GM03348 (cell line): ENCODE measurements at places on chromosomes 7 and 10.

- peak; percentile 83 for DNase-seq
Measured at GRCh38 chr10:454860-455259, 234.6 kb downstream of the DIP2C start.

GRCh38 chr7:148256433-148256832 is 334.1 kb upstream of the C7orf33 start:
- no peak for DNase-seq

GRCh38 chr7:30478349-30479201 is at the start of gene NOD1:
TSS of gene NOD1 (minus strand) at chr7:30478784. CDS start at chr7:30456921, 21,863 bp downstream.
- peak; percentile 92 for DNase-seq

- no peak for DNase-seq
Measured at GRCh38 chr10:127415116-127415515, 134.0 kb upstream of the NPS start.

DNA sequence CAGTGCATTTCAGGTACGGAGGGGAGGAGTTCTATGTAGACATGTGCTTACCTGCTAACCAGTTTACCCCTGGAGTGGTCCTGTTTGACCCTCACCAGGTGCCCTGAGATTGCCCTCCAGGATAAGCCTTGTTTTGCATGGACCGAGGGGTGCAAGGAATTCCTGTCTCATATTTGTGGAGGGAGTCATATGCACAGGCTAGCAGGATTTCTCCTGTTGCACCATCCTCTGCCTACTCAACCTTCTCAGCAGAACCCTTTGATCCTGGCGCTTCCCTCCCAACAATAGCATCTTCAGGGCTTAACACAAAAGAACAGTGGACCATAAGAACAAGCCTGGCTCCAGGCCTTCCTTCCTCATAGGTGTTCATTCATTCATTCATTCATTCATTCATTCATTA is 7.2 kb downstream of the TRPV6 start:
- no peak for DNase-seq

- peak; percentile 82 for DNase-seq
Measured at GRCh38 chr7:70325509-70326101, 727.3 kb downstream of the AUTS2 start.

DNA sequence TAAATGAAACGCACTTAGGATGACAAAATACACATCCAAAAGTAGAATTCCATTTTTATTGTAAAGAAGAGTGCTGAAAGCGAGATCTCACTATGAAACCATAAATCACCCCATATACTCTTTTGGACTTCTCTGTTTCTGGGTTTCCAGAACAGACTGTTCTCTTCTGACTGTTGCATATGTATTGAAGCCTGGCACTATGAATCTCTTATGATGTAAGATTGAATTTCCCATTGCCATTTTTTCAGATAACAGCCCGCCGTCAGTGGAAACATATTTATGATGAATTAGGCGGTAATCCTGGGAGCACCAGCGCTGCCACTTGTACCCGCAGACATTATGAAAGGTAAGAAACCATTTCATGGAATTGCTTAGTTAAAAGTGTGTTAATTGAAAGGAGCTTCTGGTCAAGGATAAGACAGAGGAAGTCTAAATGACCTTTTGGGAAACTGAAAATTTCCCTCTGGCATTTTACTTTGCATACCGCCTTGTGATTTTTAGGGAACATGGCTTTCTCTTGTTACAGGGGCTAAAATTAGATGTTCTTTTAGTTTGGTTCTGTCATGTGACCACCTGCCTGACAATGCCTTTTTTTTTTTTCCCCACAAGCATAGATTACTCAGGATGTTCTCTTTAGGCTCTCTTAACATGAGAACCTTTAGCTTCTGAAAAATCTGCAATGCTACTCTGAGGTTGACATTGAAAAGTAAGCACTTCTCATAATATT is 168.1 kb downstream of the ARID5B start:
- DNase-seq = no peak

DNA sequence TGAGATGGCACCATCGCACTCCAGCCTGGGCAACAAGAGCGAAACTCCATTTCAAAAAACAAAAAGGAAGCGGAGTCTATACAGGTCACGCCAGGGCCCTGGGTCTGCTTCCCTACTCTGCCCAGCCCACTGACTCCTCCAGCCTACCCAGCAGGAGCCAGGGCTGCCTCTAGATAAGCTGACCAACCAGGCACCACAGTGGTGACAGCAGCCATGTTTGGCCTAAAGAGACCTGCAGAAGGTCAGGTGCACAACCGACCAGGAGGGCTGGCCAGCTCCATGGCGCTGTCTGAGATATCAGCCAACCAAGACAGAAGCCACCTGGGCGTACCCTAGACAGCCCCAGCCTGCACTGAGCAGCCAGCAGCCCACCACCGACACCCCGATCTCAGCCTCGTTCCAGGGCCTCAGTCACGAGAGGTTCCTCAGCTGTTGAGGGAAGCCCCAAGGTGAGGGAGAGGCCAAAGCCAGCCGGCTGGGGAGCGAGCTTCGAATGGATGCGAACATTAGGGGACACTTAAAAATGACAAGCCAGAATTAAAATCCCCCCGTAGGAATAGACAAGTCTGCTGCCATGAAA is 24.4 kb upstream of the PWWP2B start:
- no peak for DNase-seq

GRCh38 chr7:44858161-44858560 is 10.3 kb upstream of the H2AZ2 start:
- DNase-seq = no peak

GRCh38 chr7:2668401-2668800 is 19.6 kb upstream of the AMZ1 start:
- no peak for DNase-seq

DNA sequence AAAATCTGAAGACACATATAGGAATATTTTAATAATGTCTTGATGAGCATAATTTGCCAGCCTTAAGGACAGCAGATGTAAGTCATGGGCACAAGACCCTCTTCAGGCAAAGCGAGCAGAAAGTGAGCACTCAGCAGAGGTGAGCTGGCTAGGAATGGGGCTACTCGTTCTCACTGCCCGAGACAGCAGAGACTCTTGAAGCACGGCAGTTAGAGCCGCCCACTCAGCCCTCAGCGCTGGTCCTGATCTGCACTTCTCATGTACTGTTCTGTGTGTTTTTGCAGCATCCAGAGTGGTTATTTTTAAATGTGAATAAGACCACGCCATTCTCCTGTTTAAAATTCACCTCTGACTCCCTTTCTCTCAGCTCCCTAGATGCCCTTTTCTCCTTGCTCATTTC is 65.3 kb downstream of the GFRA1 start:
- no peak for DNase-seq

GRCh38 chr10:119316729-119317097 is 109.3 kb downstream of the GRK5 start:
- DNase-seq = peak; percentile 69

- no peak for DNase-seq
Measured at GRCh38 chr10:72106154-72106849, 18.0 kb upstream of the SPOCK2 start.

DNA sequence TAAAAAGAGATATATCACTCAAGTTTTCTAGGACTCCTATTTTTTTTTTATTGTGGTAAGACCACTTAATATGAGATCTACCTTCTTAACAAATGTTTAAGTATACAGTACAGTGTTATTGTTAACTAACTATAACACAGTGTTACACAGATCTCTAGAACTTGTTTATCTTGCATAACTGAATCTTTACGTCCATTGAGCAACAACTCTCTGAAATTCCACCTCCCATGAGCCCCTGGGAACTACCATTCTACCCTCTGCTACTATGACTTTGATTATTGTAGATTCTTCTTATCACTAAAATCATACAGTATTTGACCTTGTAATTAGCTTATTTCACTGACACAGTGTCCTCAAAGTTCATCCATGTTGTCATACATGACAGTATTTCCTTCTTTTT is 22.5 kb upstream of the REEP3 start:
- no peak for DNase-seq

- DNase-seq = no peak
Measured at GRCh38 chr7:1603346-1604225, 33.8 kb upstream of the PSMG3 start.

- DNase-seq = peak; percentile 11
Measured at GRCh38 chr7:91193141-91193540, 71.1 kb upstream of the FZD1 start.

GRCh38 chr7:38674513-38674912 is 43.3 kb upstream of the AMPH start:
- no peak for DNase-seq

DNA sequence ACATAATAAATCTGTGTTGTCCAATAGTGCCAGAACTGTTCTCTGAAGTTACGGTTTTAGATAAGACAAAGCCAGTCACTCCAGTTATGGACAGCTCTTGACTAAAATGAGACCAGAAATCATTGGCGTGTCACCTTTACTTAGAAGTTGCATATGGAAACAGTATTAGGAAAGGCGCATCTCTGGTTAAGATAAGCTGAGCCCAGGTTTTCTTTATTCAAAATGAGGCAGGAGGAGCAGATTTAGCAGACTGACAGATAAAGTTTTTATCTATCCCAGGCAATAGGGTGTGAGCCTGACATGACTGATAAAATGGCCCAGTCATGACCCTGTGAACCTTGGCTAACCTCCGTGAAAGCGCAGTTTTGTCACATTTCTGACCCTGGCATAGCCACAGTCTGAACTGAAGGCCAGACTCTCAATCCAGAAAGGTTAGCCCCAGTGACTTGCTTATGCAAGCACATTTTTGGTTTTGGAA is 4.2 kb downstream of the CYP26A1 start:
- DNase-seq = no peak

GRCh38 chr7:148978091-148978490 is 50.2 kb downstream of the PDIA4 start:
- no peak for DNase-seq

DNA sequence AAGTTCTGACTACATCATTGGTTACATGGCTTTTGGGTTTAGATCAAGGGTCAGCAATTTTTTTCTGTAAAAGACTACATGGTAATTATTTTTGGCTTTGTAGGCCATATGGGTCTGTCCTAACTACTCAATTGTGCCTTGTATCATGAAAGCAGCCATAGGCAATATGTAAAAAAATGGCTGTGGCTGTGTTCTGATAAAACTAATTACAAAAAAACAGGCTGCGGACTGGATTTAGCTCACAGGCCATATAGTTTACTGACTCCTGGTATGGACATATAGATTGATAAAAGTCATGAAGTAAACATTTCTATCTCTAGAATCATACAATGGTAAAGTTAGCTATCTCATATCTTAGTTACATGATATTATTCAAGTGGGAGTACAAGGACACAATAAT is 375.4 kb downstream of the THSD7A start:
- no peak for DNase-seq

GRCh38 chr10:97200616-97201015 is 14.9 kb upstream of the SLIT1 start:
- DNase-seq = no peak

DNA sequence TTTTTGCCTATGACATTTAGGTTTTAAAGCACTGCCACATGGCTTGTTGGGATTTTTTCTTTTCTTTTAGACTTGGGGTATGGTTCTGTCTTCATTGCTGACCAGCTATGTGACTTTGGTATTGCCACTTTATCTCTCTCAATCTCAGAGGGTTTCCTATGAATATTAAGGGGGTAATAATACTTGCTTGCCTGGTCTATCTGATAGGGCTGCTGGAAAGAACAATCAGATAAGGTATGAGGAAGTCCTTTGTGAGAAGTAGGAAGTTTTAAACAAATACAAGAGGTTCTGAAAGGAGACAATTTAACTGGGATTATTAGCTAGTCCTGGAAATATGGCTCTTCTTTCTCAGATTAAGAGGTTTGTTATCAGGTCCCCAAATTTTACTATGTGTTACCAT is 80.8 kb downstream of the ZNF92 start:
- no peak for DNase-seq

DNA sequence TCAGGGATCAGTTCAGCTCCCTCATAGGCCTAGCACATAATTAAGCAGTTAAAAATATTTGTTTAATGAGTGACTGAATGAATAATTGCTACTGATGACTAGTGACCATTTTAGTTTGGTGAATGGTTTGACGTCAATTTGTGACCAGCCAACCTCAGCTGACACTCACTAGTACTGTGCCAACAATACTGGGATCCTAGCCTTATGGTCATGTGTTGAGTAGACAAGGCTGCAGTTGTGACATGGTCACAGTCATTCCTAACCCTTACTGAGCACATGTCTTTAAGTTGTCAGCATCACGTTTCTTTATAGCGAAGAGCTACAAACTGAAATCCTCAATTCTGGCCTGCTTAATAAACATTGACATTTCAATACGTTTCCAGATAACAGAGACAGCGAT is 86.9 kb upstream of the SLC26A5 start:
- no peak for DNase-seq

DNA sequence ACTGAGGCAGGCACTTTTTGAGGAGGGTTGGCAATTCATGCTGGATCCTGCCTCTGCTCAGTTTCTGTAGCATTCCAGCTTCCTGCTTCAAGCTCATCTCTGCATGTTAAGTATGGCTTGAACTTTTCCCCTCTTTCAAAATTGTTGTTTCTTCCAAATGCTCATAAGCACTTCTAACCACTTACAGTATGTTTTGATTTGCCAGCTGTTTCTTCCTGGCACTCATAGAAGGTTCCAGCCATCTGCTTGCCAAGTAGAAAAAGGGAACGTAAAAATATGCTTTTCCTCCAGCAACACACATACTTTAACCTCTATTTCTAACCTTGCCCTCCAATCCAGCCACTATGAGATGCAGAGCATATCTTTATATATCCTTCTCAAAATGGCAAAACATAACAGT is 692.6 kb upstream of the COBL start:
- DNase-seq = no peak

DNA sequence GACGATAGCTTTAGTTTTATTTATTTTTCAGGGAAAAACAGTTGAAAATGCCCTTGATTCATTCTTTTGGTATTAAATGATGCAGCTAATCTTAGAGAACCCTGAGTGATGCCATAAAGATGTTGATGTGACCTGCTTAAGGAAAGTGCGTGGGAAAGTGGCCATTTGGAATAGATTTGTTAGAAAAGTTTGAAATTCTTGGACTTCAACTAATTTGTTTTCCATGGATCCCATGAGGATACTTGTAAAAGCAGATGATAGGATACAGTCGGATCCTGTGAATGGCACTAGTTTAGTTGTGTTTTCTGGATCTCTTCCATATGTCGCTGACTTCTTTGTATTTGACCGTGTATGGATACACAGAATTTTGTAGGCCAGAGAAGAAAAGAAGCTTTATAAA is 69.0 kb downstream of the SEPTIN7 start:
- DNase-seq = no peak

- DNase-seq = no peak
Measured at GRCh38 chr7:103934508-103934907, 55.0 kb downstream of the RELN start.

DNA sequence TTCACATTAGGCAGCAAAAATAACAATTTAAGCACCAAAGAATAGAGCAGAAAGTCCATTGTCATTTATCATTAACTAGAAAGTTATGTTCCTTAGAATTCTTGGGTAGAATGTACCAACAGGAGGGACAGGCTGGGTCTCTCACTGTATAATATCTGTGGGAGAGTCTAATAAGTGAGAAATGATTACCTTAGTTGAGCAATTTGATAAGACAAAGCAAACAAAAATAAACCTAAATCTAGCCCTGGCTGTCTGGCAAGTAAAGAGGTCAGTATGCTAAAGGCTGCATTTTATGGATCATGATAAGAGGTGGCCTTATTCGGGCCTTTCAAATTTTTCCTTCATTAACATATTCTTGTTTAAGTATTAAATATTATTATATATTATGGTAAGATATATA is 35.6 kb downstream of the THNSL1 start:
- DNase-seq = no peak

- no peak for DNase-seq
Measured at GRCh38 chr10:34337917-34338316, 477.2 kb downstream of the PARD3 start.
